Fibroblast of the conjunctiva (primary cell): ENCODE measurements at places on chromosomes 7 and 10.

DNA sequence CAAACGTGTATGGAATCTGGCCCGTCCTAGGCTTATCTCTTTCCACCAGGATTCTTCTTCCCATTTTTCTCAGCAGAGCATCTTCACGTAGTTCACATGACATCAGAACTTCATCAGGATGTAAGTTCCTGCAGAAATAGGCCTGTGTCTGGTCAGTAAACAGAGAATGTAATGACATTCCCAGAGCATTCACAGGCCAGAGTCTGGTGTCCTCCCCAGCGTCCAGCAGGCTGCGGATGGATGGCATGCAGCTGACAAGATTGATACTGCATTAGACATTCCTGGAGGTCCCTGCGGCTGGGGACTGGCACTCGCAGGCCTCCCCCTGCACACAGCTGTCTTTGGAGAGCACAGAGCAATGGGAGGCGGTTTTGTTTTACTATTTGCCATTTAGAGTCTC lies 28.7 kb downstream of the MGMT start:
- no peak for DNase-seq

- no peak for DNase-seq
Measured at GRCh38 chr10:80598951-80599350, 61.2 kb downstream of the SH2D4B start.

GRCh38 chr7:76234931-76235441 lies 33.3 kb downstream of the SRRM3 start:
- peak; percentile 66 for DNase-seq

DNA sequence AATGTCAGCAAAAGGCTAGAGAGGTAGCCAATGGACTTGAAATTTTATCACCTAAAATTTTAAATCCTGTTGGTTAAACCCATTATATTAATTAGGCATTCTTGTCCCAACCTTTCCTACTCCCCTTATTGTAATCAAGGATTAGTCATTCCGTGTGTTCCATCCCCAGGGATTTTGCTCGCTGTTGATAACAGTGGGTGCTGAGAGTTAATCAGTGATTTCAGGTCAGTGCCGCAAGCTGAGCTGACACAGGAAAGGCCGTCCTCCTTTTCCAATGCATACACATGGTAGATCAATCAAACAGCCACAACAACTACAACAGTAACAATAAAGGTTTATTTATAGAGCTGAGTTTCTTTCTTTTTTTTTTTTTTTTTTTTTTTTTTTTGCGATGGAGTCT lies 271.4 kb downstream of the ACTR3B start:
- no peak for DNase-seq

- DNase-seq: no peak
Measured at GRCh38 chr10:122665946-122666345, 33.7 kb downstream of the C10orf120 start.

DNA sequence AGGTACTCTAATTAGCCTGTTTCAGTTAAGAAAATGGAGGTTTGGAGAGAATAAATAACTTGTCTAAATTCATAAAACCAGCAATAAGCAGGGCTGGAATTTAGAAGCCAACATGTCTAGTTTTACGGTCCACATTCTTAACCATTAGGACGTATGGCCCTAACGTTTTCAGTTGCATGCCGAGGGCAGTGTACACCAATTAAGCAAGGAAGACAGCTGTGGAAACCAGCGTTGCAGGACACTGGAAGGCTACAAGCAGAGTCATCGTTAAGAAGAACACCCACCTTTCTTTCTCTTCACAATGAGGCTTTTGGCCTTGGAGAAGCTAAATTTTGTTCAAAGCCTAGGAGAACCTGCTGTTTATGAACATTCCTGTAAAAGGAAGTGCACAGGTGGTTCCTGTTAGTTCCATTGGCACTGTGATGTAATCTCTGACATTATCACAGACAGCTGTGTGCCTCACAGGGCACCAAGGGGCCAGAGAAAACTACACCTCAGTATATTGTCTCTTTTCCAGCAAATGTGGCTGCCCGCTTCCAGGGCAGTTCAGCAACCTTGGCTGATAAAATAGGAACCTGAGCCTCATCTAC lies 21.0 kb downstream of the MPP7 start:
- no peak for DNase-seq

GRCh38 chr10:1538531-1539061 lies 198.7 kb downstream of the ADARB2 start:
- DNase-seq: no peak
